Testis (tissue), 5 donors: ENCODE measurements at places on chromosomes 7 and 10. TPM values are rescaled to one million over a fixed set of nuclear protein-coding genes. Genes with fewer than 3 reads are reported as not detected.

Gene TRIM74
- 6.5 TPM for polyA plus RNA-seq

Gene HOXA3
- 2.8 TPM for polyA plus RNA-seq

Gene VSIR
- polyA plus RNA-seq = 54.4 TPM

Gene ANKRD2
- 3.5 TPM for polyA plus RNA-seq

Gene IGF2BP3
- 17.8 TPM for polyA plus RNA-seq

GRCh38 chr7:52472006-52472620 is 563.3 kb upstream of the POM121L12 start:
- DNase-seq = no peak

- no peak for DNase-seq
Measured at GRCh38 chr10:130361351-130362105, 225.3 kb downstream of the GLRX3 start.

- DNase-seq = no peak
Measured at GRCh38 chr7:142808802-142809583, 38.2 kb downstream of the PRSS2 start.

DNA sequence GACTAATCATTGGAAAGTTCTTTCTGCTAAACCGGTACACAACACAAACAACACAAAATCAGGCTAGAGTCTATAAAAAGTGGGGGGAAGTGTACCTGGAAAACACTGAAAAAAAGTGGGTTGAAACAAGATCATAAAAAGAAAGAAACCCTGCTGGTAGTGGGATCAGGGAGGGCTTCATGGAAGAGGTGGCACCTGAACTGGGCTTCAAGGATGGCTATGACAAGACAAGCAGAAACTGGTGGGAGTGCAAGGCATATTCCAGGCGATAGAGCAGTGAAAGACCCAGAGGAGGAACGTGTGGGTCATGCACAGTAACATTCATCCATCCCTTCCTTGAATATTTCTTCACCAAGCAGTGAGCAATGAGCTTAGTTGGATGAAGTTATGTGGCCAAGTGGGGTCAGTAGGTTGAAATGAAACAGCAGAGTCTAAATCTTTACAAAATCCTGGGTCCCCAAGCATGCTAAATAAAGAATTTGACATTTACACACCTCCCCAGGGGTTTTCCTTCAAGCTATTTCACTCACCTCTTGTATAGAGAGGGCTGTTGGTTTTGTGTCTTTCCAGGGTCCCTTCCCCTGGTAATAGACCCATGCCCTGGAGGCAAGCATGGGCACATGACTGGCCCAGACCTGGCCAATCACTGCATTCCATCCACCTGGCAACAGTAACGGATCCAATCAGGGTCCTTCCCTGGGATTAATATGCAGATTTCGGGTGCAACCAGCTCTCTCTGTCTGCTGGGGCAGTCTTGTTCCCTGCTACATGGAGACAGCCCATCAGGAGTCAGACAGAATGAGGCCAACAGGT is 38.2 kb downstream of the SPOCK2 start:
- no peak for DNase-seq

DNA sequence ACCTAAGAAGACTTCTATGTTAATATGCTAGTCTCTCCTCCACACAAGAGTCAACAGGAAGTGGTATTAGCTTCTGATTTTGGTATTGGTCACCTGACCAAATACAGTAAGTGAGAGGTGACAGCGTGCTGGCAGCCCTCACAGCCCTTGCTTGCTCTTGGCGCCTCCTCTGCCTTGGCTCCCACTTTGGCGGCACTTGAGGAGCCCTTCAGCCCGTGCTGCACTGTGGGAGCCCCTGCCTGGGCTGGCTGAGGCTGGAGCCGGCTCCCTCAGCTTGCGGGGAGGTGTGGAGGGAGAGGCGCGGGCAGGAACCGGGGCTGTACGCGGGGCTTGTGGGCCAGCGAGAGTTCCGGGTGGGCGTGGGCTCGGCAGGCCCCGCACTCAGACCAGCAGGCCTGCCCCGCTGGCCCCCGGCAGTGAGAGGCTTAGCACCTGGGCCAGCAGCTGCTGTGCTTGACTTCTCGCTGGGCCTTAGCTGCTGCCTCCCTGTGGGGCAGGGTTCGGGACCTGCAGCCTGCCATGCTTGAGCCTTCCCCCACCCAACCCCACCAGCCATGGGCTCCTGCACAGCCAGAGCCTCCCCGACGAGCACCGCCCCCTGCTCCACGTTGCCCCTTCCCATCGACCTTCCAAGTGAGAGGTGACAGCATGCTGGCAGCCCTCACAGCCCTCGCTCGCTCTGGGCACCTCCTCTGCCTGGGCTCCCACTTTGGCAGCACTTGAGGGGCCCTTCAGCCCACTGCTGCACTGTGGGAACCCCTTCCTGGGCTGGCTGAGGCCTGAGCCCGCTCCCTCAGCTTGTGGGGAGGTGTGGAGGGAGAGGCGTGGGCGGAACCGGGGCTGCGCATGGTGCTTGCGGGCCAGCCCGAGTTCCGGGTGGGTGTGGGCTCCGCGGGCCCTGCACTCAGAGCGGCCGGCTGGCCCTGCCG is 4.2 kb upstream of the ACSL5 start:
- DNase-seq = no peak

DNA sequence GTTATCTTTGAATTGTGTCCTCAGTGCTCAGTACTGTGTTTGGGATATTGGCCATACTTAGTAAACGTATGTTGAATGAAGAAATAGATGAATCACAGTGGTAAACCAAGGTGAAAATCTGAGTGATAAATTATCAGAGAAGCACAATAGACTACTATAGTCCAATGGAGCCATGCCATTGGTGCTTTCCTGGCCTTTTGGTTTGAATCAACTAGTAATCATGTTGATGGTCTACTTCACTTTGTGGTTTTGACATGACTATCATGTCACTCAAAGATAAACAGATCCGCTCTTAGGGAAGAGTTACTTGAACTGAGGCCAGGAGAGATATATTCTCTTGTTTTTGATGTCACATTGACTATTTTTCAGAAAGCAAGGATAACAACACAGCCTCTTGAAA is 86.1 kb upstream of the IGFBP3 start:
- DNase-seq = no peak

DNA sequence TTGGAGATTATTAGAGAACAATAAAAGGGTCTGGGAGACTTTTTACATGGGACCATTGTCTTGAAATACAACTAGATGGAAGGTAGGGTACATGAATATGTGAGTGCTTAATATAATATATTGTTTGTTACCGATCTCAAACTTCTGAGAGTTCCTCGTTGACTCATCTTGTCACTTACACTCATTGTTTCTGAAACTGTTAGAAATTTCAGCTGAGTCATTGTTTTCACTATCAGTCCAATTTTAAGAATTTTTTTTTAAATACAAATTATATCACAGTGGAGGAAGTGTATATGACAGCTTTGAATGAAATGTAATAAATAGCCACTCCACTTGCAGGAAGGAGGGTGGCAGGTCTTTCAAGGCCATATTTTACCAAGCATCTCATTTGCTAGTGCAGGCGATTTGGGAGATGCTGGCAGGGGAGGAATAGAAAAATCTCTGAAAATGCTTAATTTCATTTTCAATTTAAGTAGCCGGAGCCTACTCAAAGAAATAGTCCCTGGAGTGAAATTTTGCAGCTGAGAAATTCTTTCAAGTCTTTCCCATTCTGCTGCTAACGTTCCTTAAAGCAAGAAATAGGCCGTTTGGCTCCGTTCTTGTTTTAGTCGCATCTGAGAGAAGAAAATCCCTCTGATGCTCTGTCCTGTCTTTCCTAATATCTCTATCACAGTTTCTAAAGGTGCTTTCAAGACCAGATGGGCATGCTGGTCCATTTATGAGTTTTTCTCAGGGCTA is 1404.2 kb upstream of the CELF2 start:
- DNase-seq = no peak

- no peak for DNase-seq
Measured at GRCh38 chr7:36182854-36183604, 30.0 kb downstream of the EEPD1 start.

DNA sequence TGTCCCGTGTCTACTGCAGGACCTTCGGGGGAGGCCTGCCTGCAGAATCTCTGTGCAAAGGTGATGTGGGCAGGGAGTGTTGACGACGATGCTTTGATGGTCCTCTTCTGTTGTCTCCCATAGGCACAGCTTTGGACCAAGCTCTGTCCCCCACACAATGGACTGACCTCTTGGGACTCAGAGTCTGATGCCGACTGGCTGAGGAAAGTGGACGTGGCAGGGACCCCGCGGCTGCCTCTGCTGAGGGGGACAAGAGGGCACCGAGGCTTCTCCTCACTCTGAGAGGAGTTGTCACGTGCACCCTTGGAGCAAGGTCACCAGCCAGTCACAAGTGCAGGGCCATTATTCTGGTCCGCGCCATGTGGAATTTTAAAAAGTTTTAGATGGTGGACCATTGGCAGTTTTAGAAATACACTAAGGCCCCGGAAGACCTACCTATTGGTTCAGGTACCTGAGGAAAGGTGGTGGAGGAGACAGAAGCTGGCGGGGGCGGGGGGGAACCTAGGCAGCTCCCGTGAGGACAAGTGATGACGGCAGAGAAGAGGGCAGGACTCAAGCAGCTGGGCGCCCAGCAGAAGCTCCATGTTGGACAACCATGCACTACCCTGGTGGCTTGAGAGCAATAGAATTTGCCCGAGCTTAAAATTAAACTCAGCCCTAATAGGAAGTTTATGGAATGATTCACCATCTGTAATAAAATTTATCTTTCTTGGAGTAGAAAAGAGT is 331.4 kb downstream of the PTPRN2 start:
- no peak for DNase-seq

DNA sequence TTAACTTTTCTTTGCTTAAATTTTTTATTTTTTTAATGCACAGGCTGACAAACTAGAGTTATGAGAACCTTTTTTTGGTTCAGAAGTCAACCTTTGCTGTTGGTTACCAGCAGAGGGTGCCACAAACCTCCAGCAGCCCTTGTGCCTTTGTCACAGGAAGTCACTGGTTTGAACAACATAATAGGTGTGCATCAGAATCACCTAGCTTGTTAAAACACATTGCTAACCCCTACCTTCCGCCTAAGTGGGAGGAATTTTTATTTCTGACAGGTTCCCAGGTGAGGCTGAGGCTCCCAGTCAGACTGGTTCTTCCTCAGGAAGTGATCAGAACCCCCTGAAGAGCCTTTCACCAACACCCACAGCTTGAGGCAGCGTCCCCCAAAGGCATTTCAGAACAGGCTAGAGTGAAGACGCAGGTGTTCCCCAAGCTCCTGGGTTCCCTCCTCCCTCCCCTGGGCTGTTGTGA is 22.6 kb upstream of the VDAC2 start:
- DNase-seq = peak; percentile 48

- DNase-seq = no peak
Measured at GRCh38 chr10:101182936-101183335, 46.3 kb downstream of the LBX1 start.

DNA sequence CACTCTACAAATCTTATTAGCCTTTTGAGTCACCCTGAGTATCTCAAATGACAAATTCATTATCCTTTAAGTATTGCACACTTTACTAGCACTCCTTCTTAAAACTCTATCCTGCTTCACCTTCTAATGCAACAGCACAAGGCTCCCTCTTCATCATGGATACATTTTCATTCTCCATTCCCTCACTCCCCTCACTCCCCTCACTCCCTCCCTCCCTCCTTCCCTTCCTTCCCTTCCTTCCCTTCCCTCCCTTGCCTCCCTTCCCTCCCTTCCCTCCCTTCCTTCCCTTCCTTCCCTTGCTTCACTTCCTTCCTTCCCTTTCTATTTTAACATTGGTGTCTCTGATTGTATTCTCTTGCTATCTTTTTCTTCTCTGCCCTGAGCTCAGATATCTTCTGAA is 130.5 kb downstream of the PCLO start:
- DNase-seq = no peak

DNA sequence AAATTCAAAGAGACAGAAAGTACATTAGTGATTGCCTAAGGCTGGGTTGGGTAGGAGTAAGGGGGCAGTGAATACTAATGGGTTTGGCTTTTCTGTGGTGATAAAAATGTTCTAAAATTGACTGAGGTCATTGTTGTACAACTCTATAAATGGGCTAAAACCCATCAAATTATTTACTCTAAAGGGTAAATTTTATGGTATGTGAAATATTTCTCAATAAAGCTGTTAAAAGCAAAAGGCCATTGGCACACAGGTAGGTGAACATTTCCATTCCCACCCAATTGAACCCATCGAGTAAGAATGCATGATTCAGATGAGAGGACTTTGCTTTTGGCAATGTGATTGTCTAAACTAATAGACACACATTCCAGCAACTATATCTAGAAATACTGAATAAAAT is 579.4 kb downstream of the GATA3 start:
- no peak for DNase-seq

DNA sequence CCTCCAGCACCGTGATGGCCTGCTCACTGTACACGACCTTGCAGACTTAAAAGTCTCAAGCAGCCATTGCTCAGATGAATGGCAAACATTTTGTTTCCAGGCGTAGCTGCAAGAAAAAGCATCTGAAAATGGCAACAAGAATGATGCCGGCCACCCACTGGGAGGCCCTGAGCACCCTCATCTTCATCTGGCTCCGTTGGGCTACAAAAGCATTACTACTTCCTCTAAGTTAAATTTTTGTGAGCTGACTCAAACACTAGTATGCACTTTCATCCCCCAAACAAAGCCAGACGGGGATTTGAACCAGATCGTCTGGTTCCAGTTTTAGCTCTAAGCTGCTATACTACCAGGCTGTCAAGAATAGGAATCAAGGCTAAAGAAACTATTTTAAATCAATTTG is 116.6 kb upstream of the CDK1 start:
- DNase-seq = no peak

DNA sequence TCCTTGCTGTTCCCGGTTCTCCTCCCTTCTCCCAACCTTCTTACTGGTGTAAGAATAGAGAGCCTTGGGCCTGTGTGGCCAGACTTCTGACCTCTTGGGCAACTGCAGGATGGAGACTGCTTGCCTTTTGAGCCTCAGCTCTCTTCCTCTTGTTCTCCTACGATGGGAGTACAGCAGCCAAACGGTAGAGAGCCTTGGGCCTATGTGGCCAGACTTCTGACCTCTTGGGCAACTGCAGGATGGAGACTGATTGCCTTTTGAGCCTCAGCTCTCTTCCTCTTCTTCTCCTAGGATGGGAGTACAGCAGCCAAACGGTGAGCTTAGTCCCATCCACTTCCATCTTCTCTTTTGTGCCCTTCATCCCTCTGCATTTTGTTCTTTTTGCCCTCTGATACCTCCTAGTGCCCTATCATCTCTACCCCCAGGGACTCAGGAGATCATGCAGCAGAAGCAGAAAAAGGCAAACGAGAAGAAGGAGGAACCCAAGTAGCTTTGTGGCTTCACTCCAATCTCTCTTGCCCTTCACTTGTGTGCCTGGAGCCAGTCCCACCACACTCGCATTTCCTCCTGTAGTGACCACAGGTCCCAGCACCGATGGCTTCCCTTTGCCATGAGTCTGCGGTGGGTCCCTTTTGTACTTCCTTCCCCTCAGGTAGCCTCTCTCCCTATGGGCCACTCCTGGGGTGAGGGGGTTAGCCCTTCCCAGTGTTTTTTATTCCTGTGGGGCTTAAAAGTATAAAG is 15.3 kb downstream of the SLC25A13 start:
- DNase-seq = no peak

- no peak for DNase-seq
Measured at GRCh38 chr10:14654821-14655382, 119.8 kb downstream of the FAM107B start.

DNA sequence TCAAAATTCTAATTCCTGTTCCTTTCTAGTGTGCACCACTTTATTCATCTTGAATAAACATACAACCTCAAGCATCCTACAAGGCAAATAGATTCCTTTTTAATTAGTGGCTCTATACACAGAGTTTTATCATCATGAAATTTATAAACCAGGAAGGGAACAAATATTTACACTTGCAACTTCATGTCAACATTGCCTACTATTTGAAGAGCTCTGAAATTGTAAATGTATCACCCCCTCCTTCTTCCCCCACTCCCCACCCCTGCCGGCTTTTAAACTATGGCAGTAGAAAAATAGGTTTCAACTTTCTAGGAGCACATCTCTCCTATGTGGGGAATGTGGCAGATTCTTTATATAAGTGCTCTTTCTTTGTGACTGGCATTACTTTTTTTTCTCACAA is 49.6 kb downstream of the KAT6B start:
- no peak for DNase-seq
